ENCODE measurements at places on chromosomes 3 and 15.

DNA sequence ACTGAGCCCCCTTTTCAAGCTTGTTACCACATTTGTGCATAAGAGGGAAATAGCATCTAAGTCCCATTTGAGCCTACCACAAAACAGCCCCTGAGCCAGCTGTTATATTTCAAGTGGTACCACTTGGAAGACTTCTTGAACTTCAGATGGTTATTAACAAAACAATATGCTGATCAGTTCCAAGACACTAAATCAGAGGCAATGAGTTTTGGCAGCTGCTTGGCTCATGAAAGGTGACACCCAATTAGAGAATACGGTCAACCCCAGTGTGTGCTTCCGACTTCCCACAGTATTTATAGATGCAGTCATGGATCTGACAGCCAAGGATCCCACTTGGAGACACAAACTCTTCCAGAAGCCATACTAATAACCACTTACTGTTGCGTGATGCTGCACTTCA, 469.6 kb upstream of the PPP2R3A start:
- DNase-seq: no peak

GRCh38 chr15:25728816-25729215, 134.3 kb downstream of the ATP10A start:
- DNase-seq: no peak

DNA sequence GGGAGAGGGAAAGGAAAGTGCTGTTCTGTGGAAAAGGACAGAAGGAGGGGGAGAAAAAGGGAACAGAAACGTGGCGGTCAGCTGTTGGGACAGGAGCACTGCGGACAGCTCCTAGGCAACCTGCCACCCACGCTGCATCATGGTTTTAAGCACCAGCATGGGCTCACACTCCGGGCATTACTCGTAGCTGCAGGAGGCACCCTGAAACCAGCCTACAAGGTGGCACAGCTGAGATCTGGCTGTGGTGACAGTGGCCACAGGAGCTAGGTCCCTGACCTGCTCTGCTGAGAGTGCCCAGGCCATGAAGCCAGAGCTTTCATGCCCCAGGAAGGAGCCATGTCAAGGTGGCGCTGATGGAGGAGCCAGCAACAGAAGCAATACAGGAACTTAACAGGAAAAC, 161.4 kb upstream of the ST8SIA2 start:
- no peak for DNase-seq

GRCh38 chr15:101174152-101174920, 77.5 kb downstream of the CHSY1 start:
- no peak for DNase-seq

DNA sequence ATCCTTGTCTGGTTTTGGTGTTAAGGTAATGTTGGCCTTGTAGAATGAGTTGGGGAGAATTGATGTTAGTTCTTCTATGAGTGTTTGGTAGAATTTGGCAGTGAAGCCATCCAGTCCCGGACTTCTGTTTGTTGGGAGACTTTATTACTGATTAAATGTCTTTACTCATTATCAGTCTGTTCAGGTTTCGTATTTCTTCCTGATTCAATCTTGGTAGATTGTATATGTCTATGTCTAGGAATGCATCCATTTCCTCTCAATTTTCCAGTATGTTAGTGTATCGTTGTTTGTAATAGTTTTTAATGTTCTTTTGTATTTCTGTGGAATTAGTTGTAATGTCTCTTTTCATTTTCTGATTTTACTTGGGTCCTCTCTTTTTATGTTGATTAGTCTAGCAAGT, 39.4 kb downstream of the NCK1 start:
- no peak for DNase-seq

DNA sequence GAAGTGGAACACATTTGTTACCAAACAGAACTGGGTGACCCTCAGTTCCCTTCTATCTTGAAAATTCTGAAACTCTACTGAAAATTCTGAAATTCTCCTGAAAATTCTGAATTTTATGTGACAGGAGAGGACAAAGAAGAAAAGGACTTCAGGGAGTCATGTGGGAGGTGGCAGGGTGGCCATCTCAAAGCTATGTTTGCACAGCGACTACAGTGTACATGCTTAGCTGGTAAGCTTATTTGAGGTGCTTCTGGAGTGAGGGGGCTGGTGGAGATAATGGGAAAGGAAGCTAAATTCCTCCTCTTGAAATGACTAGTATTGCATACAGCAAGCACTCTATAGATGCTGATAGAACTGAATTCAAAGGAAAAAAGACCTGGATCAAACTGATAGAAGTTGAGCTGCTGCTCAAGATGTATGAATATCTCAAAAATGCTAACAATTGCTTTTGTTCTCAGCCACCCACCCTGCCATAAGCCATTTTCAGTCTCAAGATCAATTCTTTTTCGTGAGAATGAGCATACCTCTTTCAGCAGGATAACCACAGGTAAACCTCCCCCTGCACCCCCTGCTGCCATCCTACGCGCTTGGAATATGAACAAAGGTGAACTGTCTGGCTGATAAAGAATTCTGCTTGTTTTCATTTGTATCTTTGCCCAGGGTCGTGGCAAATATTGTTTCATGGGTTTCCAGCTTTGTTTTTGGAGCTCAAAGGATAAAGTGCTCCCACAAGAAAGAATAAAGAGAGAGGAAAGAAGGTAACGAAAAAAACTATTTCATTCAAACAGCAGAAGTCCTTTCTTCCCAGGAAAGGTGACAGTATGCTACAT, 16.6 kb upstream of the ARHGEF3 start:
- no peak for DNase-seq

DNA sequence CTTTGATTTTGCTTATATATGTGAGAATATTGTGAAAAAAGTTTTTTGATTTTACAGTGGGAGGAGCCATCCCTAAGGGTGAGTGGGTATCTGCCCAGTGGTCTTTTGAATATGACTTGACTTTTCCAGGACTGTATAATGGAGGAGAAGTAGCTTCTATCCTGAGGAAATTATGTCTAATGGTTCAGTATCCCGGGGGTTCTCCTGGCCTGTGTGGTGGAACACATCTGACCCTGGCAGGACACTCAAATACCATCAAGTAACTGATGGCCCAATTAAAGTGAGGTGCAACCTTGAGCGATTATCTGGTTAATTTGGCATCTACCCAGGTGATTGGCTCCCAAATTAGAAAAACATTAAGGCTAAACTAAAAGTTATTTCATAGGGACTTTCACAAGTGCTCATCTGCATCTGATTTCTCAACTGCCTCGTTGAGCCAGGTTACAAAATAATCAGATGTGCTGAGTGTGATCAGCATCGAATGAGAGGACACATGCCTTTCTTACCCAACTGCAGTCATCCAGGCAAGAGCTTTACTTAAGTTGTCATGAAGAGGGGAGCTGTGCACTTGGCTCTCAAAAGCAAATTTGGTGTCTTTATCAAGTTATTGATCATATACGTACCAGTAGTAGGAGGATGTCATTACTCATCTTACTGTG, 201.4 kb downstream of the IL5RA start:
- no peak for DNase-seq

DNA sequence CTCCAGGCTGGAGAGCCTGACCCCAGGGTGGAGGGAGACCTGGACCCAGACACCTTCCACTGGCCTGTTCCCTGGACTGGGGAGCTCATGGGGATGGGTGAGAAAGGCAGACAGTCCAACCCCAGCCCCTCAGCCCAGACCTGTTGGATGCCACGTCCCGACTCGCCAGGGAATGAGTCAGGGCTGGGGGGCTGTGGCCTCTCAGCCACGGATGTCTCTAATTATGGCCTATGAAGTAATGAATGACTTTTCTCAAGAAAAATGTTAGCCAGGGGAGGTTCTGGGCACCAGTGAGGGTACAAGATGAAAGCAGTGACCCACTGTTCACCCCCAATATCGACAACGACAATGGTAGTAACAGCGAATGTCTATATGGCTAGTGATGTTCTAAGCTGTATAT, 107.0 kb upstream of the RPL32 start:
- no peak for DNase-seq

DNA sequence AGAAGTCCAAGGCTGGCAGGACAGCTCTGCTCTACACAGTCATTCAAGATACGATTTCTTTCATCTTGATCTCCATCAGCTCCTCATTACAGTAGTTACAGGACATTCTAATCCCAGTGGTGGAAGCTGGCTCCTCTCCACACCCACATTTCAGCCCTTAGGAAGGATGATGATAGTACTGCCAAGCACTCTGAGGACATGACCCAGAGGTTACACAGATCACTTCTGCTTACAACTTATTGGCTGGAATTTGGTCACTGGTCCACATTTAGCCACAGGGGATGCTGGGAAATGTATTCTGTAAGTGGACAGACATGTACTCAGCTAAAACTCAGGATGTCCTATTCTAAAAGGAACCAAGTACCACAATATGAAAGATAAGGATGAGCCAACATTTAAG, 77.1 kb downstream of the IQCH start:
- no peak for DNase-seq

Data from activated CD4-positive, alpha-beta T cell treated with anti-CD3 and anti-CD28 coated beads, Interleukin-2, amount 50 U/mL, for 24 hours (primary cell).